ENCODE measurements at places on chromosomes 4 and X. TPM values are rescaled to one million over a fixed set of nuclear protein-coding genes. Genes with fewer than 3 reads are reported as not detected.

The SFRP2 gene
- total RNA-seq = 28.5 TPM

The GPC4 gene
- 7.8 TPM for total RNA-seq

The FAAH2 gene
- 5.7 TPM for total RNA-seq

The PRRG3 gene
- 4.4 TPM for total RNA-seq

The VCX3A gene
- 0.33 TPM for total RNA-seq

The ZDHHC15 gene
- 16.0 TPM for total RNA-seq

The PPEF1 gene
- 11.1 TPM for total RNA-seq

The NPY2R gene
- total RNA-seq = 3.3 TPM

The MTCP1 gene
- total RNA-seq = 24.9 TPM

The ODAPH gene
- not detected for total RNA-seq

The MAGEE1 gene
- total RNA-seq = 23.6 TPM

The GPR119 gene
- total RNA-seq = not detected

The CTSO gene
- 38.3 TPM for total RNA-seq

The PAQR3 gene
- 16.6 TPM for total RNA-seq

DNA sequence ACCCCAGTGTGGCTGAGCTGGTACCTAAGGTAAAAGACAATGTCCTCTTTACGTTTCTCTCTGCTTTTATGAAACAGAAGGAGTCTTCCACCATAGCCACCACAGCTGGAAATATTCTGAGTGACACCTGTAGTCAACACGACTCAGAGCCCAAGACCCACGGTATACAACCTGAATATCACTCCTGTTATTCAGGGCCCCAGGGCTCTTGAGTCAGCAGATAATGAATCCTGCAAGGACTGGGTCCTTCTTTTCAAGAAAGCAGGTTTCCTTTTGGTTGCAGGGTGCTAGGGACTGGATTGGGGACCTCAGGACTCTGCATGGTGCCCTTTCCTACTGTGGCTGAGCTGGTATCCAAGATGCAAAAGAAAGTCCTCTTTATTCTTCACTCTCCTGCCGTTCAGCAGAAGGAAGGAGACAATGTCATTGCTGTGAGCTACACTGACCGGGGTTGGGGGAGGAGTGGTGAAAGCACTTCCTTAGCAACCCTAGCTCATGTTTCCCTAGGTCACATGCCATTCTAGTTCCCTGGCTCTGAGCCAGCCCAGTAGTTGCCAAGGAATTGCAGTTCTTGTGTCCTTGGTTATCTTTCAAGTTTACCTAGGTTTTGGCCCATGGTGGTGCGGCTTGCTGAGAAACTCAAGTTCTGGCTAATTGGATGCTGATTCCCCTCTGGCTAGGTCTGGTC lies 23.7 kb upstream of the UNC5C start:
- no peak for DNase-seq

DNA sequence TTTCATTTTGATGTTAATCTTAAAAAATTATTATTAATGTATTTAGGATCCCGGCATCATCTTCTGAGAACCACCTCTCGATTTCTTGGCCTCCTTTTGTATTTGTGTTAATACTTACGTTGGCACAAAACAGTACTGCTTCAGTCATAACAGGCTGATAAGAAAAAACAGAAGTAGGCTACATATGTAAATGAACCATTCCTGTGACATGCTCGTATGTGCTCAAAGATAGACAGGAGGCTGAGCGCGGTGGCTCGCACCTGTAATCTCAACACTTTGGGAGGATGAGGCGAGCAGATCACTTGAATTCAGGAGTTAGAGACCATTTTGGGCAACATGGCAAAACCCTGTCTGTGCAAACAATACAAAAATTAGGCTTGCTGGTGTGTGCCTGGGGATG lies 109.4 kb upstream of the H2AZ1 start:
- no peak for DNase-seq

- peak; percentile 32 for DNase-seq
Measured at GRCh38 chr4:146342600-146343192, 128.4 kb downstream of the REELD1 start.

DNA sequence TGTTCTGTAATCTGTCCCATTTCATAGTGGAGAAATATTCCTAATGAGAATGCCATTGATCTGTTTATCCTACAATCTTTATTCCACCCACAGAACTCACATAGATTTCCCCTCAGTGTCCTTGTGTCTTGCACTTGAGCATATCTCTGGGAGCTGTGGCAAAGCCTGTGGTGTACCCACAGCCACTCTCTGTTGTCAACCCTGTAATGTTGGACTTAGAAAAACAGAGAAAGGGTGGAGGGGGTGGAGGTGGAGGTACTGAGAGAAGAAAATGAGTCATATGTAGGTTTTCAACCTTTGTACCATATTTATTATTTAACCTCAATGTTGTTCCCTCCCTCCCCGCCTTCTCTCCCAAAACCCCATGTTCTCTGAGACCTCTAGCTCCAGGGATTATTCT lies 46.9 kb upstream of the TLL1 start:
- no peak for DNase-seq

DNA sequence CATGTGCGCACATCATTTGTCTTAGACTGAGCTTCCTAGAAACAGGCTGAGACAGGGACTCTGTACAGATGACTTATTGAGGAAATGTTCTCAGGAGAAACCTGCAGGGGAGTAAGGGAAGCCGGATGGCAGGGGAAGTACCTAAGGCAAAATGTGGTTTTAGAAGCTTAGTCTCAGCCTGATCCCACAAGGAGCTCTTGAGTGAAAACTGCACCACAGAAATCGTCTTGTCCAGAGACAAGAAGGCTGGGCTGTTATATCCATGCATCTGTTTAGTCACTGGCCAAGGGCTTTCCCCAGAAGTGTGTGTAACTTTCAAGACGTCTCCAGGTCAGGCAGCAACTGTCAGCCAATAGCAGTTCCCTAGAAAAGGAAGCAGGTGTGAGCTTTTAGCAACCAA lies 86.0 kb downstream of the FUNDC1 start:
- DNase-seq = no peak

GRCh38 chr4:17155486-17155885 lies 257.0 kb upstream of the LDB2 start:
- DNase-seq = no peak

DNA sequence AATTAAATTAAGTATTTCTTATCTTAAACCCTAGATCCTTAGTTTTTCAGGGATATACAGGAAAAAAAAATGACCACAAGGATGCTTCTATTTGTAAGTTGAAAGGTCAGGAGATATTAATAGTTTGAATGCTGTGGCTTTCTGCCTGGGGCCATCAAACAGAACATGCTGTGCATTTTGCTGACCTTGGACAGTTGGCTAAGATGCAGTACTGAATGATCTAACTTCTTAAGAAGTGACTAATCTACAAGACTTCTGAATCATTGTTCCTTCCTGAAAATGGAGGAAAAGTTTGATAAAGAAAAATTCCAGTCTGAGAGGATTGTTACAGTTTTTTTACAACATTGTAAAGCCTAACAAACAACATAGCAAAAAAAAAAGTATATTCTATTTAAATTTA lies 237.8 kb upstream of the JADE1 start:
- peak; percentile 50 for DNase-seq

DNA sequence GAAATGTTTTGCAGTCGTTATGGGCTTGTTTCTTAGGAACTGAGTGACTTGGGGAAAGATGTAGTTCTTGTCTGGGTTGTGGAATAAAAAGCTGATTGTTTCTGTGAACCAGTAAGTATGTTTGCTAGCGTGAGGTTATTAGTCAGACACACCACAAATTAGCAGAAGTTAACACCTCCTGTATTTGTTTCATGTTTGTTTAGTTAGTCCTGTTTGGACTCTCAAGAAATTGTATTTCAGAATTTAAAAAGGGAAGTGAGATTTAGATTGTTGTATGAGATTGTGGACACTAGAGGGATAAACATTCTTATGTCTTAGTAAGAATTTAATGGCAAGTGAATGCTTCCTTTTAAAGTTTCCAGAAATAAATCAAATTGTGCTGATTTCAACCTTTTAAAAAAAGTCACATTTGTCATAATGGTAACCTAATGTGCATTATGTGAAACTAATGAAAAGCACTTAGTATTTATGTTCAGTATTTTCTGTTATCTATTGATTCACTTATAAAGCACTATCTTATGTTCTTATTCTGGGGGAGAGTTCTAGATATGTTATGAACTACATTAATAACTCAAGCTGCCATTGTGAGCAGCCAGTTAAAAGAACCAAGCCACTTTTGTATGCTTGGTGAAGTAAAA lies 25.6 kb downstream of the ATP10D start:
- no peak for DNase-seq

- no peak for DNase-seq
Measured at GRCh38 chr4:171813526-171814250, 484 bp downstream of the GALNTL6 start.

GRCh38 chr4:188177997-188178675 lies 38.9 kb downstream of the TRIML1 start:
- no peak for DNase-seq

DNA sequence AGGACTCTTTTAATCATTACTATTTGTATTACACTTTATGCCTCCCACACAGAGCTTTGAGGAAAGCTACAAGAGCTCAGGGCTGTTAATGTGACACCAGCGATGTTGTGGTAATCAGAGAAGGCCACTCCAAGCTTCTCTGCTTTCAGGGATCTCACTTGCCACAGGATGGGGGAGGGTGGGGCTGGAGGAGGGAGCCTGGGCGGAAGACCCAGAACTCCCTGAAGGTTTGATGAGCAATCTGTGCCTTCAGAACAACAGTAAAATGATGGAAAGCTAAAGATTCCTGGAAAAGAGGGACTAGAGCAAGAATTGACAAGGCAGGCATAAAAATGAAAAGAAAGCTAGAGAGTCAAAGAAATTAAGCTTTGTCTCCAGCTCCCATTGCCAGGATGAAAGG lies 75.6 kb downstream of the MAML3 start:
- no peak for DNase-seq

DNA sequence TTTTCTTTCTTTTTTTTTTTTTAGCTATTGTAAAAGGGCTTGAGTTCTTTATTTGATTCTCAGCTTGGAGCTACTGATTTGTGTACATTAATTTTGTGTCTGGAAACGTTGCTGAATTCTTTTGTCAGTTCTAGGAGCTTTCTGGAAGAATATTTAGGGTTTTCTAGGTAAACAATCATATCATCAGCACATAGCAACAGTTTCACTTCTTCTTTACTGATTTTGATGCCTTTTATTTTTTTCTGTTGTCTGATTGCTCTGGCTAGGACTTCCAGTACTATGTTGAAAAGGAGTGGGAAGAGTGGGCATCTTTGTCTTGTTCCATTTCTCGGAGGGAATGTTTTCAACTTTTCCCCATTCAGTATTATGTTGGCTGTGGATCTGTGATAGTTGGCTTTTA lies 292.2 kb downstream of the GABRG1 start:
- DNase-seq = no peak

DNA sequence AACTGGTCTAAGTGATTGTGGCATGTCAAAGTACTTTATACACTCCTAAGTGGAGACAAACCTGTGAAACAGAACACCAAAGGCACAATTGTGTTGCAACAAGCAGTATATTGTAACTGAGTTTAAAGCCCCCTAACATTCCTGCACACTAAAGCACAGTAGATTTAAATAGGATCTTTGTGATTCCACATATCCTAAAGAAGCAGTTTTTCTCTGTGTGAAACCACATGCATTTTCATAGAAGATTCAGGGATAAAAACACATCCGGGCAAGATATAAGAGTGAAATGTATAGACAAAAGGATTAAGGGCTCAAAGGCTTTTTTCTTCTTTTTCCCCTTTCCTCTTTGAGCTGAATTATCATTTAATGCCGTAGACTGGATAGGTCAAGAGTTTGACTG lies 82.2 kb downstream of the ANK2 start:
- no peak for DNase-seq

GRCh38 chr4:108425988-108426387 lies 194.4 kb upstream of the RPL34 start:
- no peak for DNase-seq

GRCh38 chr4:18880871-18881270 lies 859.3 kb upstream of the LCORL start:
- DNase-seq = no peak

- no peak for DNase-seq
Measured at GRCh38 chr4:174099712-174100111, 183.8 kb downstream of the FBXO8 start.

GRCh38 chr4:15381806-15382338 lies 46.0 kb upstream of the C1QTNF7 start:
- DNase-seq = no peak

DNA sequence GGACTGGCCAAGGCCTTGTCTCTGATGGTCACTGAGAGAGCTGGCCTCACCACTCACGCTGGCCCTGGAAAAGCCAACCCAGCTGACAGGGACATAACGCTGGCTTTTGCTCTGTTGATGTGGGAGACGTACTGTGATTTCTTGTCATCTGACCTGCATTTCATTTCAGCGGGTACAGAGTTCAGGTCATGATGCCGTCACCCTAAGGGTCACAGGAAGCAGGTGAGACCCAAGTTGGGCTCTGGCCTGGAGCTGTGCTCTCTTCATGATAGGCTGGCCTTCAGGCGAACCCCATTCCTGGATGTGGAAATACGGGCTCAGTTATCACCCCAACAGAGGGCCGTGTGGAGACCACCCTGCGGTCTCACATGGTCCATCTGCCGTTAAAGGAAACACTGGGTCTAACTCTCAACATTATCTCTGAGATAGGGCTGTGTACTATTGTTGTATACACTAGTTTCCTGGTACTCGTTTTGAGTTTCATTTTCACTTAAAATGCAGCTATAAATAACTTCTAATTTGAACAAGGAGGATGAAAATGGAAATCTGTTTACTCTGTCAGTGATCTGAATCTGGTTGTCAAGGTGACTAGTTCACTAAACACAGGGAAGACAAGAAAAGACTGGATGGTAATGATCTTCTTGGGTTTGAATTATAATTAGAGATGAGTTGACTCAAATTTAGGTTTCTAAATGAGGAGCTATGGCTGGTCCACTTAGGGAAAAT lies 89.1 kb downstream of the TBC1D9 start:
- DNase-seq = no peak

GRCh38 chr4:26108054-26108453 lies 194.0 kb downstream of the SMIM20 start:
- DNase-seq = no peak

DNA sequence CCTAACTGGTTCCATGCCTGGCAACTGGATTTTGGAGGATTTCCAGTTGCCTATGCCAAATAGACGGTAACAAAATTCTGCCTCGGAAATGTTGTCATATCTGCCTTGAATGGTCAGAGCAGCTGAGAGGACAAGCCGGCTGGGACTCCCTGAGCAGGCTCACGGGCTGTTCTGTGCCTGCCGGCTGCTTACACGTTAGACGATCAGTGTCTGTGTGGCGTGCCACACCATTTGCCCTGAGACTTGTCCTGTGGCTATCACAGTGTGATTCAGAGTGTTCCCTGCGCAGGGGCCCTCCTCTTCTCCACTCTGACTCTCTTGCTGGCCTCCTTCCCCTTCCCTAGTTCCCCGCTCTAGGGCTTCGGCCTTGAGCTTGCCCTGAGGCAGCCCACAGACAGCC lies 42.4 kb downstream of the RAI2 start:
- DNase-seq = no peak

- DNase-seq = no peak
Measured at GRCh38 chr4:118981171-118981838, 92.7 kb downstream of the SYNPO2 start.

DNA sequence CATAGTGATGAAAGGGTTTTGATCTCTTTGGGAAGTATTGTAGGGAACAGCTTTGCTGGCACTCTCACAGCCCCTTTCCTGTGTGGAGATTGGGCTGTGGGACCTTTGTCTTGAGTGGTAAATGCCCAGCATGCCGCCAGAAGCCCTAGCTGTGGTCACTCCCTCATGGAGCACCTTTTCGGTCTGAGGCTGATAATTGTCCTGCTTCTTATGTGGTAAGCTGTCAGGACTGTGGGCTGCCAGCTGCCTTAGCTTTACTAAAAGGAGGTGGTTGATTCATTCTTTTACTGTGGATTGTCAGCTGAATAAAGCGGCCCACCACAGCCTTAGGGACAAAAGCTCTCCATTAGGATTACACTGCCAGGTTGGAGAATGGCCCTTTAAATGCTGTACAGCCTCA lies 7.1 kb downstream of the PASD1 start:
- no peak for DNase-seq

All from spinal cord (tissue), 10 donors.